ENCODE measurements at places on chromosomes 16 and 17. TPM values are rescaled to one million over a fixed set of nuclear protein-coding genes. Genes with fewer than 3 reads are reported as not detected.

The MYH8 gene
- not detected for polyA plus RNA-seq

GRCh38 chr17:83122834-83123233, 43.4 kb downstream of the METRNL start:
- no peak for DNase-seq

- DNase-seq: no peak
Measured at GRCh38 chr17:81306898-81307510, 11.9 kb upstream of the SLC38A10 start.

The MPP3 gene
- 5.4 TPM for polyA plus RNA-seq

The CARD14 gene
- polyA plus RNA-seq: 1.2 TPM

The CNGB1 gene
- polyA plus RNA-seq: not detected

The TEKT1 gene
- polyA plus RNA-seq: not detected

The GRB7 gene
- 2.7 TPM for polyA plus RNA-seq

DNA sequence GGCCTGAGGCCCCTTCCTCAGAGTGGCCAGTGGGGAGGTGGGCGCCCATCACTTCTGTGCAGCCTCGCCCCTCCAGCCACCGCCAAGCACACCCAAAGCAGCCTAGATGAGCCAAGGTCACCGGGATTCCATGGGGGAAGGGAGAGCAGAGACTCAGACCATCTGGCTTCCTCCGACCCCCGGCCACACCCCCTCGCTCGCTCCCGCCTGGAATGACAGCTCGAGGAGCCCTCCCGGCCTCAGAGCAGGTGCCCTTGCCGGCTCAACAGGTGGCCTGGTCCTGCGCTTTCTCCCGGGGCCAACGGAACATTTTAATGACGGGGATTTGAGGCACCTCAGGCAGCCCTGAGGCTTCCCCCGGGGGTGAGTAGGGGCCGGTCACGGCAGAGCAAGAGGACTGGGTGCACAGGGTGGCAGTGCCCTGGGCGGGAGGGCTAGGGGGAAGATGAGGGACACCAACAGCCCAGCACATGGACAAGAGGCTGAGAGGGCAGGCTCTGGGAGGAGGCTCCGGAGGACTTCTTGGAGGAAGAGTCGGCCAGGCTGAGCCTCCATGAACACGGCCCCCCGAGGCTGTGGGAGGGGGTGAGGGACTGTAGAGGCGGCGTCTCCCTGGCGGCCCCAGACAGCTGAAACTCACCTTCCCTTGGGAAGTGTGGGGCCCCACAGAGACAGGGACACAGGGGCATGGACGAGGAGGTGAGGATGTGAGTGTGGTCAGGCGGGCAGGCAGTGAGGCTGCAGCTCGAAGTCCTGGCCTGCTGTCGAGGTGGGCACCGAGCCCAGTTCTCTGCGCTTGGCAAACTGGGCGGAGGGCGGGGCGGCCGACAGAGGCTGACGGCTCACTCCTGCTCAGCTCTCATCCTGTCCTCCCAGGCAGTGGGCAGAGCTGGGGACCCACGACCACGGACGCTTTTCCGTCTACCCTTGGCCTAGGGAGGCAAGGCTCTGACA, 12.5 kb upstream of the C1QTNF8 start:
- DNase-seq: no peak

DNA sequence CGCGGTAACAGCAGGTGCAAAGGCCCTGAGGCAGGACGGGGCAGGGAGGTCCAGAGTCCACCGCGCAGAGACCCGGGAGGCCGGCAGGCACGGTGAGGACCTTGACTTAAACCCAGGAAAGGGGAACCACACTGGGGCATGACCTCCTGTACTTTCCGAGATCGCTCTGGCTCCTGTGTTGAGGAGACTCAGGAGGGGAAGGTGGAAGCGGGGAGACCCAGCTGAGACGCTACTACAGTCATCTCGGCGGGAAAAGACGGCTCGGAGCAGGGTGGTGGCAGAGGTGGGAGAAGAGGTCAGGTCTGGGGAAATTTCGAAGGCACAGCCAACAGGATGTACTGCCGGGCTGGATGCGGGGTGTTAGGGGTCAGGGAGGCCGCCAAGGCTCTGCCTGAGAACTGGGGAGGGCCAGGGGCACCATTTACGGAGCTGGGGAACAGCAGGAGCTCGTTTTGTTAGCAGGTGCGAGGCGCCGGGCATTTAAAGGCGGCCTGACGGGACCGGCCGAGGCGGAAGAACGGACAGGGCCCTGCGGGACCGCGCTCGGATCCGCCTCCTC, 22.3 kb downstream of the NPTX1 start:
- DNase-seq: no peak
